Choroid plexus epithelial cell (primary cell): ENCODE measurements at places on chromosomes 7 and 10.
A peak's percentile ranks its signal among the peaks of the same experiment; 100 is the strongest.

DNA sequence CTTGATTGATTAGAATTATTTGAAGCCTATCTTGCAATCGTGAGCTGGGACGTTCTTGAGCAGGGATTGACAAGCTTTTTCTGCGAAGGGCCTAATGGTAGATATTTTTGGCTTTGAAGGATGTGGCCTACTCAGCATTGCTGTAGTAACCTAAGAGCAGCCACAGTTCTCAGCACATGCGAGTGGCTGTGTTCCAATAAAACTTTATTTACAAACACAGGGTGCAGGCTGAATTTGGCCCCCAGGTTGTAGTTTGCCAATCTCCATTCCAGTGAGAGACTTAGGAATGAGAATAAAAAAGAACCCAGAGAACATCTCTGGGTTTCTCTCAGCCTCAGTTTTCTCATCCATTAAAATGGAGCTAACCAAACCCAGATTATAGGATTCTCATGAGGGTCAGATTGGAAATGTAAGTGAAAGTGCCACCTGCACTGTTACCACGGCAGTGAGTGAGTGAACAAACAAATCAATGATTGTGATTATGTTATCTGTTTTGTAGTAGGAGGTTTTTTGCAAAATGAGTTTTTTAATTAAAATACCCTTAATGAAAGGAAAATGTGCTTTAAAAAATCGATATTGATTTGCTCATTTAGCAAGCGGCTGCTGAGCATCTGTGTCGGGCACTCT is 664.0 kb downstream of the SDK1 start:
- no peak for DNase-seq

DNA sequence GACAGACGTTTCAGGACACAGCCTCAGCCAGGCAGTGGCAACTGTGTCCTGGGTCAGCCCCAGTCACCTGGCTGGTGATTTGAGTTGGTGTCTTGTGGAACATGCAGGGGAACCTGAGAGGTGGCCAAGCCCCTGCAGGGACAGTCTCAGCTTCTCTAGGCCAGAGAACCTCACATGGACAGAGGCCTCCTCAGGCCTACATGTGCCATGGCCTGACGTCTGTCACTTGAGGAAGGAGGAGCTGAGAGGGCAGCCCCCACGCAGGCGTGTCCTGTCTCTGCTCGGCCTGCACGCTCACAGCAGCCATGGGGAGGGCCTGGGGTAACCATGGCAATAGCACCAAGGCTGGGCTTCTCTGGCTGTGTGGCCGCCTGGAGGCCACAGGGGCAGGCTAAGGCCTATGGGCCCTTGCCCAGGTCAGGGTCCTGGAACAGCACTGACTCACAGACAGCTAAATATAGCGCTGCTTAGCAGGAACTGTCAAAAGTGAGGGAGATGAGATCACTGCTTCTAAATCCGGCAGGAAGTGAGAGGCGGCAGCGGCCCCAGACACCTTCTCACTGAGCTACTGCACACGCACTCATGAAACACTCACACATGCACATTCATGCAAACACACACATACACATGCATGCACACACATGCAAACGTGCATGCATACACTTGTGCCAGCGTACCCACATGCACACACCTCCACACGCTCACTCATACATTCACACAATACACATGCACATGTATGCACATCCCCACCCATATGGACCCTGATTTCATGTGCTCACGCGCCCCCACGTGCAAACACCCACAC is 57.0 kb downstream of the YKT6 start:
- DNase-seq, result peak; percentile 90

- no peak for DNase-seq
These were observed 86.5 kb upstream of the KLF6 start for GRCh38 chr10:3871424-3871996.

- DNase-seq, result peak; percentile 80
These were observed 715.4 kb upstream of the NRP1 start for GRCh38 chr10:34049887-34050286.

DNA sequence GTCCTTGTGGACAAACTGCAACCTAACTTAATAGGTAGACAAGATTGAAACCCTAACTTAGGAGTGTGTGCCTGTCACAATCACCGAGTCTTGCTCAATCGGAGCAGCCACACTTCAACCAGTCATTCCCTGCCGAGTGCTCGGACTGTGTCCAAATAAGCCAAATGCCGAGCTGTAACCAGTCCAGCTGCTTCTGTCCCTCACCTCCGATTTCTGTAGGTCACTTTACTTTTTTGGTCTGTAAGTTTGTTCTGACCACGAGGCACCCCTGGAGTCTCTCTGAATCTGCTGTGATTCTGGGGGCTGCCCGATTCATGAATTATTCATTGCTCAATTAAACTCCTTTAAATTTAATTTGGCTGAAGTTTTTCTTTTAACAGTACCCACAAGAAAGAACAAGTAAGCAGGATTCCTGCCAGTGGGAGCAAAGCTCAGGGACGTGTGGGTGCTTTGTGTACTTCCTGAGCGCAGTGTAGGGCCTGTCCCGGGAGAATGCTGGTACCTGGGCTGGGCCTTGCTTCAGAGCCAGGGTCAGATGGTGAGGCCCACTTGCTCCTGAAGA is 140.1 kb downstream of the ACTR3B start:
- peak; percentile 3 for DNase-seq

DNA sequence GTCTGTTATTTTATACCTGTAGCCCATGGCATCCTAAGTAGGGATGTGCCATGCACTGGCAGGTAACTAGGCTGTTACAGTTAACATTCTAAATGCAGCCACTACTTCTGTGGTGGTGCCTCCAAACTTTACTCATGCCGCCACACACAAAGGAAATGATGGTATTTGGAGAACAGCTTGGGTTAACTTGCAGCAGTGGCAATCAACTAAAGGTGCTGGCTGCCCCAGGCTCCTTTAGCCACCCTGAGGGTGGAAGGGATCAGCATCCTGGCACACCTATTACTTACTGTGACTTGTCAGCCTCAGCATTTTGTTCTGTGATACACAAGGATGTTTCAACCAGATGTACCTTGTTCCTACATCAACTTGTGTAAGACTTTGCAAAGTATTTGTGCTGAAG is 221.8 kb upstream of the PPP1R3A start:
- DNase-seq, result no peak

- peak; percentile 47 for DNase-seq
These were observed 24.8 kb upstream of the PLPP4 start for GRCh38 chr10:120432209-120432608.

- DNase-seq, result peak; percentile 78
These were observed 60.4 kb downstream of the INPP5F start for GRCh38 chr10:119786117-119786769.

GRCh38 chr10:105675333-105675732 is 1034.2 kb downstream of the SORCS3 start:
- DNase-seq, result no peak

GRCh38 chr10:24119896-24120295 is 89.0 kb upstream of the KIAA1217 start:
- DNase-seq, result no peak

GRCh38 chr7:142498364-142498763 is 240.5 kb upstream of the PRSS58 start:
- DNase-seq, result peak; percentile 63
